ENCODE measurements at places on chromosomes 5 and 9.

DNA sequence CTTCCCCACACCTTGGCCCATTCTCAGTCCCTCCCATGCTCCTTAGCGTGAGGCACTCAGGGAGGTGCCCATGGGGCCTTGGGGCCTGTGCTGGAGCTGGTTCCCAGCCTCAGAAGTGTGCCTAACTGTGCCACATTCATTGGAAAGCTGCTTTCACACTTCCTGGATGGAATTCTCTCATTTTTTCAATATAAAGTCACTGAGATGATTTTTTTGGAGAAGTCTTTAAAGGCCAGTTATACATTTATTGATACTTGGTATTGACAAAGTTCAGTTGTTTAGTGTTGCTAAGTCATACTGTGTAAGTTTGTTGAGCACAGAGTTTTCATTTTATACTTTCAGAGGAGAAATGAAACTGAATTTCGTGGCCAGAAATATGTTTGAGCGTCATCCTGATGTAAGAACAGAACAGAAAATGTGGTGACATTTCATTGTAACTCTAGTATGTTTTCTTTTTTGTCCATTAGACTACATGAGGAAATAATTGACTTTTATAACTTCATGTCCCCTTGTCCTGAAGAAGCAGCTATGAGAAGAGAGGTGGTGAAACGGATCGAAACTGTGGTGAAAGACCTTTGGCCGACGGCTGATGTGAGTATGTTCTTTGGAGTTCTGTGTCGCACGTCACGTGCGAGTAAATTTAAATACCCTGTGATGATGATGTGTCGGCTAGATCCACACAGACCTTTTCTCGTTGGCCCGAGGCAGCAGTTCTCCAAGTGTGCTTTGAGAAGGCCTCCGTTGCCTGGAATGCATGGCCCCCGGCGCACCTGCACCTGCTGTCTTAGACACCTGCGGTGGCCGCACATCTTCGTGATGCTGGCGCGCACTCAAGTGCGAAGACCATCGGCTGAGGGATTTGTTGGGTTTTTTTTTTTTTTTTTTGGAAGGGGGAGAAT, 24.1 kb downstream of the TENT4A start:
- no peak for DNase-seq
- no peak overlapping the region for H3K27ac ChIP-seq
- H3K27me3 ChIP-seq: no peaks in the 10 kb centered on the region
- H3K4me3 ChIP-seq: no peak overlapping the region
- peaks cover 35% of the 10 kb centered on the region for H3K36me3 ChIP-seq

- no peak overlapping the region for H3K4me3 ChIP-seq
- no peak overlapping the region for H3K27ac ChIP-seq
- peaks cover 21% of the 10 kb centered on the region for H3K27me3 ChIP-seq
- peaks cover 9% of the 10 kb centered on the region for H3K4me1 ChIP-seq
- H3K36me3 ChIP-seq: no peaks in the 10 kb centered on the region
Measured at GRCh38 chr5:1874348-1874747, 8.4 kb downstream of the IRX4 start.

- no peak overlapping the region for H3K27ac ChIP-seq
- no peaks in the 10 kb centered on the region for H3K36me3 ChIP-seq
- no peaks in the 10 kb centered on the region for H3K27me3 ChIP-seq
- H3K4me3 ChIP-seq: no peak overlapping the region
- H3K4me1 ChIP-seq: no peaks in the 10 kb centered on the region
- DNase-seq: no peak
Measured at GRCh38 chr9:81052846-81053245, 636.5 kb downstream of the TLE1 start.

- DNase-seq: no peak
- no peak overlapping the region for H3K4me3 ChIP-seq
- H3K27me3 ChIP-seq: peaks cover 5% of the 10 kb centered on the region
- H3K27ac ChIP-seq: no peak overlapping the region
- peaks cover 10% of the 10 kb centered on the region for H3K4me1 ChIP-seq
- H3K36me3 ChIP-seq: no peaks in the 10 kb centered on the region
Measured at GRCh38 chr5:1836176-1836890, 35.1 kb downstream of the NDUFS6 start.

- H3K27me3 ChIP-seq: peaks cover 12% of the 10 kb centered on the region
- peak overlapping the region; percentile 77 for H3K27ac ChIP-seq
- no peak overlapping the region for H3K4me3 ChIP-seq
Measured at GRCh38 chr9:121557581-121558447, 58.2 kb upstream of the GGTA1 start.

GRCh38 chr9:107755246-107755645, 265.7 kb upstream of the KLF4 start:
- no peaks in the 10 kb centered on the region for H3K36me3 ChIP-seq
- no peaks in the 10 kb centered on the region for H3K4me1 ChIP-seq
- no peak overlapping the region for H3K27ac ChIP-seq
- no peak overlapping the region for H3K4me3 ChIP-seq

- H3K27me3 ChIP-seq: no peaks in the 10 kb centered on the region
- no peak overlapping the region for H3K4me3 ChIP-seq
- peaks cover 3% of the 10 kb centered on the region for H3K4me1 ChIP-seq
- peaks cover 29% of the 10 kb centered on the region for H3K36me3 ChIP-seq
- no peak for DNase-seq
- H3K27ac ChIP-seq: no peak overlapping the region
Measured at GRCh38 chr9:100309992-100310391, 42.8 kb downstream of the TEX10 start.

DNA sequence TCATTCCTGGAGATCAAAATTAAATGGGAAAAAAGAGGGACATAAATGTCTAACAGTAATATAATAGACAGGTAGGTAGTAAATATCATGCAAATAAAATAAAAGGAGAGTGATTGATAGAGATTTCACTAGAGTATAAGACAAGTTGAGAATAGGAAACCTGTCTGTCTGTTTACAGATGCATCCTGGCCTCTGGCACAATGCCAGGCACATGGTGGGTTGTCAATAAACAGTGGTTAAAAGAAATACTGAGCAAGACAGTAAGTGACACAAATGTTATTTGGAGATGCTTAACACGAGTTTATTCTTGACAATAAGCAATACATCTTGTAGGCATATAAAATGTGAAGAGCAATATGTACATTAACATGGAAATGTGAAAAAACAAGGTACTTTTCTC, 33.3 kb downstream of the RICTOR start:
- no peaks in the 10 kb centered on the region for H3K27me3 ChIP-seq
- H3K4me1 ChIP-seq: no peaks in the 10 kb centered on the region
- no peak overlapping the region for H3K4me3 ChIP-seq
- H3K27ac ChIP-seq: no peak overlapping the region

GRCh38 chr9:93635186-93636107, 59.1 kb downstream of the PHF2 start:
- peaks cover 28% of the 10 kb centered on the region for H3K36me3 ChIP-seq
- peaks cover 2% of the 10 kb centered on the region for H3K4me1 ChIP-seq
- DNase-seq: no peak
- no peak overlapping the region for H3K27ac ChIP-seq
- peaks cover 10% of the 10 kb centered on the region for H3K27me3 ChIP-seq

DNA sequence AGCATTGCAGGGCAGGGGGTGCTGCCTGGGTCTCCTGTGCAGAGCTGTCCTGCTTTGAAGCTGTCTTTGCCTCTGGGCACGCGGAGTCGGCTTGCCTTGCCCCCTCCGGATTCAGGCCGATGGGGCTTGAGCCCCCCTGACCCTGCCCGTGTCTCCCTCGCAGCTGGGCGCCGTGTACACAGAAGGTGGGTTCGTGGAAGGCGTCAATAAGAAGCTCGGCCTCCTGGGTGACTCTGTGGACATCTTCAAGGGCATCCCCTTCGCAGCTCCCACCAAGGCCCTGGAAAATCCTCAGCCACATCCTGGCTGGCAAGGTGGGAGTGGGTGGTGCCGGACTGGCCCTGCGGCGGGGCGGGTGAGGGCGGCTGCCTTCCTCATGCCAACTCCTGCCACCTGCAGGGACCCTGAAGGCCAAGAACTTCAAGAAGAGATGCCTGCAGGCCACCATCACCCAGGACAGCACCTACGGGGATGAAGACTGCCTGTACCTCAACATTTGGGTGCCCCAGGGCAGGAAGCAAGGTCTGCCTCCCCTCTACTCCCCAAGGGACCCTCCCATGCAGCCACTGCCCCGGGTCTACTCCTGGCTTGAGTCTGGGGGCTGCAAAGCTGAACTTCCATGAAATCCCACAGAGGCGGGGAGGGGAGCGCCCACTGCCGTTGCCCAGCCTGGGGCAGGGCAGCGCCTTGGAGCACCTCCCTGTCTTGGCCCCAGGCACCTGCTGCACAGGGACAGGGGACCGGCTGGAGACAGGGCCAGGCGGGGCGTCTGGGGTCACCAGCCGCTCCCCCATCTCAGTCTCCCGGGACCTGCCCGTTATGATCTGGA, 2.7 kb downstream of the CEL start:
- no peak overlapping the region for H3K27ac ChIP-seq
- H3K36me3 ChIP-seq: no peaks in the 10 kb centered on the region
- H3K4me3 ChIP-seq: no peak overlapping the region
- peaks cover 1% of the 10 kb centered on the region for H3K27me3 ChIP-seq
- H3K4me1 ChIP-seq: peaks cover 9% of the 10 kb centered on the region

- H3K4me1 ChIP-seq: no peaks in the 10 kb centered on the region
- no peak overlapping the region for H3K4me3 ChIP-seq
- H3K36me3 ChIP-seq: no peaks in the 10 kb centered on the region
- peaks cover 6% of the 10 kb centered on the region for H3K27me3 ChIP-seq
Measured at GRCh38 chr9:108134486-108135128, 645.0 kb upstream of the KLF4 start.

- H3K4me1 ChIP-seq: no peaks in the 10 kb centered on the region
- no peak overlapping the region for H3K27ac ChIP-seq
- no peak for DNase-seq
- no peak overlapping the region for H3K4me3 ChIP-seq
Measured at GRCh38 chr9:127004946-127005769, 90.6 kb downstream of the RALGPS1 start.

GRCh38 chr5:45484781-45485180, 211.4 kb downstream of the HCN1 start:
- DNase-seq: no peak
- H3K27me3 ChIP-seq: no peaks in the 10 kb centered on the region
- H3K27ac ChIP-seq: no peak overlapping the region
- H3K36me3 ChIP-seq: no peaks in the 10 kb centered on the region
- H3K4me1 ChIP-seq: peaks cover 12% of the 10 kb centered on the region

GRCh38 chr5:57950616-57951228, 468.1 kb upstream of the ACTBL2 start:
- no peak overlapping the region for H3K27ac ChIP-seq
- no peak for DNase-seq
- H3K36me3 ChIP-seq: no peaks in the 10 kb centered on the region
- no peaks in the 10 kb centered on the region for H3K27me3 ChIP-seq

DNA sequence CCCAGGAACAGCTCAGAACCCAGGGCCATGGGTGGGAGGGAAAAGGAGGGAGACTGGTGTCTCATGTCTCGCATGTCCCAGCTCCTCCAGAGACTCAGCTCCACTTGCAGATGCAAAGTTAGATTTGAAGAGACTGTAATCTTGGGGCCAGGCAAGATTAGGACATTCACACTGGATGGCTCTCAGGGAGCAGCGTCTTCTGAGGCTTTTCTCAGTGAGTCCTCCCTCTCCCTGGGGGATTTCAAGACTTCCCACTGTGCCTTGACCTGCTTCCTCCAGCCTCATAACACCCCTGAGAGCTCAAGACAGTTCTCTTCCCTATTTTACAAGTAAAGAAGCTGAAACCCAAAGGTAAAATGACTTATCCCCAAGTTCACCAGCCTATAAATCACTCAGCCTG, 10.5 kb upstream of the TCOF1 start:
- no peak overlapping the region for H3K27ac ChIP-seq
- no peak for DNase-seq
- H3K36me3 ChIP-seq: no peaks in the 10 kb centered on the region
- no peak overlapping the region for H3K4me3 ChIP-seq

GRCh38 chr9:21729648-21730047, 72.8 kb upstream of the MTAP start:
- H3K4me1 ChIP-seq: no peaks in the 10 kb centered on the region
- H3K36me3 ChIP-seq: no peaks in the 10 kb centered on the region
- no peaks in the 10 kb centered on the region for H3K27me3 ChIP-seq
- H3K4me3 ChIP-seq: no peak overlapping the region
- no peak for DNase-seq

- H3K4me3 ChIP-seq: no peak overlapping the region
- H3K27ac ChIP-seq: no peak overlapping the region
- DNase-seq: no peak
- no peaks in the 10 kb centered on the region for H3K36me3 ChIP-seq
Measured at GRCh38 chr9:30723656-30724055, 1660.8 kb upstream of the ACO1 start.

GRCh38 chr5:68739752-68740151, 354.1 kb upstream of the SLC30A5 start:
- H3K4me3 ChIP-seq: no peak overlapping the region
- no peaks in the 10 kb centered on the region for H3K4me1 ChIP-seq
- no peak for DNase-seq
- H3K27ac ChIP-seq: no peak overlapping the region
- no peaks in the 10 kb centered on the region for H3K27me3 ChIP-seq
- H3K36me3 ChIP-seq: no peaks in the 10 kb centered on the region

- H3K36me3 ChIP-seq: no peaks in the 10 kb centered on the region
- H3K27me3 ChIP-seq: no peaks in the 10 kb centered on the region
- H3K27ac ChIP-seq: no peak overlapping the region
- peaks cover 7% of the 10 kb centered on the region for H3K4me1 ChIP-seq
- DNase-seq: no peak
Measured at GRCh38 chr5:150338546-150338945, 19.0 kb upstream of the TCOF1 start.

- no peak overlapping the region for H3K4me3 ChIP-seq
- H3K27me3 ChIP-seq: no peaks in the 10 kb centered on the region
- peak overlapping the region; percentile 50 for H3K27ac ChIP-seq
- H3K36me3 ChIP-seq: no peaks in the 10 kb centered on the region
Measured at GRCh38 chr9:90180381-90180780, 462.2 kb downstream of the DIRAS2 start.

- no peak overlapping the region for H3K4me3 ChIP-seq
- H3K4me1 ChIP-seq: no peaks in the 10 kb centered on the region
- no peaks in the 10 kb centered on the region for H3K36me3 ChIP-seq
- H3K27ac ChIP-seq: no peak overlapping the region
Measured at GRCh38 chr5:36759117-36759516, 117.5 kb upstream of the NIPBL start.

DNA sequence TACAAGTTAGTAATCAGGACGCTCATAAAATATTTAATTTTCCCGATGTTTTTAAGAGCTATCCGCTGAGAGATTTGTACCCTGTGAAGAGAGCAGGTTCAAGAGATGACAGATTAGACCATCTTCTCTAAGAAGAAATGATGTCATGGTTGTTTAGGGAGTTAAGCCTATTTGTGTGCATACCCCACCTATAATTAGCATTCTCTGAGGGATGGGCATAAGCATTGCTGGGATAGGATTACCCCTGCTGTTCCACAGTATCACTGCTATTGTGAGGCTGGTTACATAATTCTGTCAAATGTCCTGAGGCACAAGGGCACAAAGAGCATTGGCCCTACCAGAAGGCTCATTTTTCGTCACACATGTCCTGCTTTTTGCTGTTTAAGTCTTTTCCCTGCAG, 687.0 kb downstream of the CETN3 start:
- no peak for DNase-seq
- no peaks in the 10 kb centered on the region for H3K27me3 ChIP-seq
- no peak overlapping the region for H3K27ac ChIP-seq

DNA sequence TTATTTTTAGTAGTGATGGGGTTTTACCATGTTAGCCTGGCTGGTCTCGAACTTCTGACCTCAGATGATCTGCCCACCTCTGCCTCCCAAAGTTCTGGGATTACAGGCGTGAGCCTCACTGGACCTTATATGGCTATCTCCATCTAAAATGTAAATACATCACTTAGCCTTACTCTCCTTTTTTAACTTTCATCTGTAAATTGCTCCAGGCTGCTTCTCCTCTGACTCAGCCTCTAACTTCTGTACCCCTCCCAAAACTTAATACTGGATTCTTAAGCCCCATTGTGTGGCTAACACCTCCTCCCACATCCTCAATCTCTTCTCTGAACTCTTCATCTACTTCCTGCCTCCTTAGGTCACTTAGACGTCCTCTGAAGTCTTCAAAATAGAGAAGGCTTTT, 4.0 kb downstream of the SNX30 start:
- no peak overlapping the region for H3K4me3 ChIP-seq
- peaks cover 17% of the 10 kb centered on the region for H3K4me1 ChIP-seq
- H3K27ac ChIP-seq: no peak overlapping the region
- no peak for DNase-seq
- H3K36me3 ChIP-seq: peaks cover 5% of the 10 kb centered on the region

Data from endothelial cell (in vitro differentiated cells).